Naive thymus-derived CD8-positive, alpha-beta T cell (primary cell): ENCODE measurements at places on chromosomes 11 and 22. TPM values are rescaled to one million over a fixed set of nuclear protein-coding genes. Genes with fewer than 3 reads are reported as not detected.
A peak's percentile ranks its signal among the peaks of the same experiment; 100 is the strongest.

GRCh38 chr22:33477120-33478111 lies 419.2 kb upstream of the SYN3 start:
- no peaks in the 10 kb centered on the region for H3K36me3 ChIP-seq
- H3K4me3 ChIP-seq = no peak overlapping the region
- H3K27ac ChIP-seq = no peak overlapping the region
- no peak for DNase-seq

DNA sequence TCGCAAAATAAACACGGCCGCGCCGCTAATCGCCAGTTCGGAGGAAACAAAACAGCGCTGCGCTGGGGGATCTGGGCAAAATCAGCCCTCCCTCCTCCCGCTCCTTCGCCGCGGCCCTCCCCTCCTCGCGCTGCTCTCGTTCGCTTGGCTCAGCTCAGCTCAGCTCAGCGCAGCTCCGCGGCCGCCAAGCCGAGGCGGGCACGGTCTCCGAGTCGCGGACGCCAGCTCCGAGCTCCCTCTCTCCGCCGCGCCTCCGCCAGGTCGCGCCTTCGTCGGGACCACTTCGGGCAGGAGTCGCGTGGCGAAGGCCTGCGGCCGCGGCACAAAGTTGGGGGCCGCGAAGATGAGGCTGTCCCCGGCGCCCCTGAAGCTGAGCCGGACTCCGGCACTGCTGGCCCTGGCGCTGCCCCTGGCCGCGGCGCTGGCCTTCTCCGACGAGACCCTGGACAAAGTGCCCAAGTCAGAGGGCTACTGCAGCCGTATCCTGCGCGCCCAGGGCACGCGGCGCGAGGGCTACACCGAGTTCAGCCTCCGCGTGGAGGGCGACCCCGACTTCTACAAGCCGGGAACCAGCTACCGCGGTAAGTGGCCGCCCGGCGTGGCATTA lies at the start of gene SPON1:
Gene SPON1 (plus strand): TSS at position 162 of the 607 bp plus-strand sequence. CDS start 182 bp downstream, at position 344.
- H3K4me1 ChIP-seq = peaks cover 11% of the 10 kb centered on the region
- peaks cover 37% of the 10 kb centered on the region for H3K27me3 ChIP-seq
- no peaks in the 10 kb centered on the region for H3K36me3 ChIP-seq
- peak; percentile 73 for DNase-seq

The TRIM49B gene
- not detected for total RNA-seq

GRCh38 chr11:58195939-58196338 lies 7.1 kb downstream of the OR9Q2 start:
- H3K27ac ChIP-seq = no peak overlapping the region
- H3K27me3 ChIP-seq = no peaks in the 10 kb centered on the region
- no peaks in the 10 kb centered on the region for H3K4me1 ChIP-seq
- no peaks in the 10 kb centered on the region for H3K36me3 ChIP-seq
- no peak overlapping the region for H3K4me3 ChIP-seq
- no peak for DNase-seq

GRCh38 chr11:12101318-12101717 lies 9.1 kb upstream of the MICAL2 start:
- no peak for DNase-seq
- no peaks in the 10 kb centered on the region for H3K36me3 ChIP-seq
- no peak overlapping the region for H3K4me3 ChIP-seq
- H3K4me1 ChIP-seq = peaks cover 19% of the 10 kb centered on the region

DNA sequence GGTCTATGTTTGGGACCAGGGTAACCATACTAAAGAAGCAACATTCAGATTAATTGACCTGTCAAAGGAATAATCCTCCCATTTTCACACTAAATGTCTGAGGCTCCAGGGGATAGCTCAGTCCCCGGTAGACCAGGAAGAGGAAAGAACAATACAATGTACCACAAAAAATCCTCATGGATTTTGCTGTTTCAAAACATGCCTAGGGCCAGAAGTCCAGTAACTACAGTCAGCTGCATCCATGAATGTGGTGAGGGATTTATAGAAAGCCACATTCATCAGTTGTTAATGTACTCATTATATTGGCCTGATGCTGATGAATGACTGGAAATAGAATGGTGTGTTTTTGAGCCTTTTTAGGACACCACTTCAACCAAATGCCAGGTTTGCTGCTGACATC lies 6.9 kb upstream of the ETS1 start:
- DNase-seq = no peak
- H3K4me1 ChIP-seq = peaks cover 18% of the 10 kb centered on the region
- no peak overlapping the region for H3K27ac ChIP-seq
- no peaks in the 10 kb centered on the region for H3K27me3 ChIP-seq
- no peaks in the 10 kb centered on the region for H3K36me3 ChIP-seq

DNA sequence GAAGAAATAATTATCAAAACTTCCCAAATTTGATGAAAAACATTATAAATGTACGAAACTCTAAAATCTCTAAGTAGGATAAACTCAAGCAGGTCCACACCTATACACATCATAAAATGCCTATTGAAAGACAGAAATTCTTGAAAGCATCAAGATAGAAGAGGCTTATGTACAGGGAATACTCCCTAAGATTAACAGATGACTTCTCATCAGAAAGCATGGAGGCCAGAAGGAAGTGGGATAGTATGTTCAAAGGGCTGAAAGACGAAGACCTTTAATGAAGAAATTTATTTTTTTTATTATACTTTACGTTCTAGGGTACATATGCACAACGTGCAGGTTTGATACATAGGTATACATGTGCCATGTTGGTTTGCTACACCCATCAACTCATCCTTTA lies 45.3 kb upstream of the KCNA4 start:
- H3K36me3 ChIP-seq = no peaks in the 10 kb centered on the region
- H3K4me3 ChIP-seq = no peak overlapping the region
- no peak overlapping the region for H3K27ac ChIP-seq

DNA sequence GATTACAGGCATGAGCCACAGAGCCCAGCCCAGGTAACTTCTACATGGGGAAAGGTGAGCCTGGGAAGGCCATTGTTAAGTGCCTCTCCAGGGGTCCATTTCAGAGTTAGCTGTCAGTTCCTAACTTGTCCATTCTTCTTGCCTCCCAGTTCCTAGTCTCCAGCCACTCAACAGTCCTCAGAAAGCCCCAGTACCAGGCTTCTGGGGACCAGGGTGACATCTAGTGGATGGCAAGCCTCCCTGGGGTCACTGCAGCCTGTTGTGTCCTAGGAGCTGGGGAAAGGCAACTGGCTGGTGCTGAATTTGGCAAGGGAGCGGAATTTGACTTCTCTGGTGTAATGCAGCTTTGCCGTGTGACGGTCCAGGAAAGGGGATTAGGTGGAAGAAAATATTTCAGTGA lies 2.1 kb downstream of the LGALS12 start:
- H3K27me3 ChIP-seq = no peaks in the 10 kb centered on the region
- no peaks in the 10 kb centered on the region for H3K36me3 ChIP-seq
- H3K4me3 ChIP-seq = no peak overlapping the region
- DNase-seq = no peak

The EFCAB6 gene
- total RNA-seq = 0.58 TPM

DNA sequence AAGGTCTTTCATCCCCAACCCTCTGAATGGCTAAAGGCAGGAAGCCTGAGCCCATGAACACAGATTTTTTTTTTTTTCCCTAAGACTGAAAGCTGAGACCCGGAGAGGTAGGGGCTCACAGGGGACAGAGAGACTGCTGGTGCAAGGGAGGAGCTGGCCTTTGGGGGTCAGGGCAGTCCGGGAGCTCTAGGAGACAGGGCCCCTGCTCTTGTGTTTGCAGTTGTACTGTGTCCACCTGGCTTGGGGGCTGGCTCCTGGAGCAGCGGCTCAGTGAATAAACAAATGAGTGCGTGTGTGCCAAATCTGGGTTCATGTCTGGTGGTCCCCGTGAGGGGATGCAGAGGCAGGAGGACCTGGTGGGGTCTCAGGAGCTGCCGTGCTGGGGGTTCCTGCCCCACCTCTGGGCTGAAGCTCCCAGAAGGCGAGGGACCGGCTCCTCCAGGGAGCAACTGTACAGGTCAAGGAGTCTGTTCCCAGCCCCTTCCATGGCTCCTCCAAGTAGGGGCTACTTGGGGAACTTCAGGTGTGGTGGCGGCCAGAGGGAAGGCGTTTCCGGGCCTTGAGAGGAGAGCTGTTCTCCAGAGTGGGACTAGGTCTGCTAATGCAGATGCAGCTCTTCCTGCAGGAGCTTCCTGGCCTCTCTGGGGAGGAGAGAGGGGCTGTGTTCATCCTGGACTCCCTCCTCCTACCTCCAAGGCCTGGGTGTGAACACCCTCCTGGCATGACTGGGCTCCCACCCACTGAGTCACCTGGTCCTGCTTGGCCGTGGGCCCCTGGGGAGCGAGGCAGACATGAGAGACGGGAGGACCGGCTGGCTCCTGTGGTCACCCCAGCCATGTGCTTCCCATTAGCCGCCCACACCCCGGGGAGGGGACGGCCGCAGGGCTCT lies 57.6 kb downstream of the FBXO7 start:
- H3K4me3 ChIP-seq = no peak overlapping the region
- H3K4me1 ChIP-seq = no peaks in the 10 kb centered on the region
- no peak overlapping the region for H3K27ac ChIP-seq
- no peaks in the 10 kb centered on the region for H3K36me3 ChIP-seq
- no peak for DNase-seq
- H3K27me3 ChIP-seq = peaks cover 14% of the 10 kb centered on the region

The NPAS4 gene
- not detected for total RNA-seq

DNA sequence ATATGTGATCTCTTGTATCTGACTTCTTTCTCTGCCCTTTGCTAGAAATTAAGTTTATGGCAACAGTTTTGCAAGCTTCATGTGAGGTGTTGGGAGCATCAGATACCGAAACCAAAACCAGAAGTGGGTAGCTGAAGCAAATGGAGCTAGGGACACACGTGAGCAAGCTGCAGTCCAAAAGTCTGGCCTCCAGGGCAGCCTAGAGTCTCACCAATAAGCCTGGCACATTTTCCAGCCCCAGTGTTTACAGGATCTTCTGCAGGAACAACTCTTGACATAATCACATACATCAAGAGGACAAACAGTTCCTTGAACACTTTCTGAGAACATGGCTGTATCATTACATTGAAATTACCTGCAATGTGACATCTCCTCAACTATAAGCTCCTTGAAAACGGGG lies 114.1 kb downstream of the LARGE1 start:
- H3K36me3 ChIP-seq = no peaks in the 10 kb centered on the region
- H3K27ac ChIP-seq = no peak overlapping the region
- no peak overlapping the region for H3K4me3 ChIP-seq
- peaks cover 5% of the 10 kb centered on the region for H3K27me3 ChIP-seq

- H3K36me3 ChIP-seq = no peaks in the 10 kb centered on the region
- no peak overlapping the region for H3K27ac ChIP-seq
- no peaks in the 10 kb centered on the region for H3K27me3 ChIP-seq
- peak; percentile 74 for DNase-seq
- H3K4me1 ChIP-seq = peaks cover 2% of the 10 kb centered on the region
Observed at GRCh38 chr11:765025-765801, 12.1 kb downstream of the GATD1 start.

DNA sequence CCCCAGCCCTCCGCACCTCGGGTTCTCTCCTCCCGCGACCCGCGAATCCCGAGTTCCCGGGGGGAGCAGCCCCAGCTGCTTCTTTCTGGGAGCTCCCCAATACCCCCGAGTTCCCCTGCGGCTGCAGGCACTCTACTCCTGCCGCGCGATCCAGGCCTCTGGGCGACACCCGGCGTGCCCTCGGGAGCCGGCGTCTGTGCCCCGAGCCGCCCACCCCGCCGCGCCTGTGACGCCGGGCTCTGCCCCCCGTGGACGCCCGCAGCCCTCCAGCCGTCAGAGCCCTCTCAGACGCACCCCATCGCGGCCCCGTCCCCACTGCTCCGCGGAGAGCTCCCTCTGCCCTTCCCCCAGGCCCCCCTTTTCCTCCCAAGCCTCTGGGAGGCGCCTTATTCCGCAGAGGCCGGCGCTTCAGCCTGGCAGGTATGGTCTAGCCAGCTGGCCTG lies 422 bp downstream of the GLB1L2 start:
- no peaks in the 10 kb centered on the region for H3K36me3 ChIP-seq
- DNase-seq = no peak
- peaks cover 2% of the 10 kb centered on the region for H3K27me3 ChIP-seq
- no peak overlapping the region for H3K27ac ChIP-seq
- peaks cover 15% of the 10 kb centered on the region for H3K4me1 ChIP-seq
- peak overlapping the region; percentile 83 for H3K4me3 ChIP-seq

GRCh38 chr22:37300551-37301017 lies 18.3 kb downstream of the CYTH4 start:
- H3K4me1 ChIP-seq = peaks cover 81% of the 10 kb centered on the region
- DNase-seq = peak; percentile 35
- peak overlapping the region; percentile 95 for H3K27ac ChIP-seq
- H3K27me3 ChIP-seq = no peaks in the 10 kb centered on the region
- peak overlapping the region; percentile 78 for H3K4me3 ChIP-seq

The LARGE2 gene
- 4.1 TPM for total RNA-seq

The GLB1L3 gene
- total RNA-seq = 1.2 TPM

DNA sequence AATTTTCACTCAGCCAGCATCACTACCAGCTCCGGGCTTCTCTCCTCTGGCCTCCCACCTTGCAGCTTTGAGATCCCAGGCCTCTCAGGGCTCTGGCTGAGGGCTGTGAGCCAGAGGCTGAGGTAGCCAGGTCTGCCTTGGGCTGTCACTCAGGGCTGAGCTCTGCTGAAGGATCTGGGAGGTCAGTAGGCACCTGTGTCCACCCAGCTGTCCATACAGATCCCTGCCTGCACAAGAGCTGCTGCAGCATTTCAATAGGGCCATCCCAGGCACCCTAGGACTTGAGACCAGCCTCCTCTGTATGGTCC lies 12.6 kb downstream of the KCNQ1OT1 start:
- no peak for DNase-seq
- H3K27me3 ChIP-seq = no peaks in the 10 kb centered on the region
- H3K4me3 ChIP-seq = no peak overlapping the region
- peaks cover 8% of the 10 kb centered on the region for H3K4me1 ChIP-seq

DNA sequence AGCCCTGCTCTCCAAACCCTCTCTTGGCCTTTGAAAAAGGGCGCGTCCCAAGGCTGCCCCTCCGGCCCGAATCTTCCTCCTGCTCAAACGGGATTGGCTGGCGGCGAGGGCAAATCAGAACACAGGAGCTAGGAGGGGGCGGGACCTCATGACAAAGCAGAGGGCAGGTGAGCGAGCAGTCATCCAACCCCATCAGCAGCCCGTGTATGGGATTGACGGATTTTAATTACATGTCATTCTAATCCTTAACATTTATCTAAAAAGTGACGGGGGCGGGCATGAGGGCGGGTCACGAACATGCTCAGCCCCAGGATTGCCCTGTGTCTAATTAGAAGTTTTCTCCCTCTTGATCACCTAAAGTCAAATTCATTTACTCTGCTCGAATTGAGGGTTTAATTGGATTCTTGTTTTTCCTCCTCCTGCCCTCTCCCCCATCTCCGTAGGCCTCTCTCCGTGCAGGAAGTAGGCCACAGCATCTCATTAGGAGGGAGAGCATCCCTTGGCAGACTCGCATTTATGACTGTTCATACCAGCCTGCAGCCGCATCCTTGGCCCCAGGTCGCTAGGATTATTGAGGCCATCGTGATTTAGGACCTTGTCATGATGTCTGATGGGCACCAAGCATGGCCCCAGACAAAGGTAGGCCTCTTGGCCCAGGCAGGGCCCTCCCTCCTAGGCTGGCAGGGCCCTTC lies 147.1 kb downstream of the CHST1 start:
- H3K27ac ChIP-seq = no peak overlapping the region
- H3K4me1 ChIP-seq = no peaks in the 10 kb centered on the region
- no peak for DNase-seq
- H3K36me3 ChIP-seq = no peaks in the 10 kb centered on the region
- no peak overlapping the region for H3K4me3 ChIP-seq

The PIK3IP1 gene
- 741 TPM for total RNA-seq

GRCh38 chr22:38479096-38479837 lies 11.4 kb downstream of the KDELR3 start:
- no peak overlapping the region for H3K27ac ChIP-seq
- H3K4me1 ChIP-seq = peaks cover 7% of the 10 kb centered on the region
- DNase-seq = no peak
- no peak overlapping the region for H3K4me3 ChIP-seq

The PGA5 gene
- not detected for total RNA-seq
